ENCODE measurements at places on chromosomes 3 and 15.

DNA sequence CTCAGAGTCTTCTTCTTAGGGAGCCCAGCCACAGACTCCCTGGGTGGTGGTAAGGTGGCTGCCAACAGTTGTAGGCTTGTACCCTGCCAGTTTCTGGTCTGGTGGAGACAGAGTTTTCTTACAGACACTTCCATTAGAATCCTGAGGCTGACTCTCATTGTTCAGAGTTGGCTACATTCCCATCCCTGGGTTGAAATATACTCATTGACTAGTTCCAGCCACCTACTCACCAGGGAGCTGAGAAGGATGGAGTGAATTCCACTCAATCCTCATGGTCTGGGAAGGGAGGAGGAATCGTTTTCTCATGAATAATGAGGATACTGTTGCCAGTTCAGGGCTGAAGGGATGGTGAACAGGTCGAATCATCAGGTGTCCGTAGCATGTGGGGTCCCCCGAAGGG, 226.5 kb upstream of the PROK2 start:
- DNase-seq: no peak

DNA sequence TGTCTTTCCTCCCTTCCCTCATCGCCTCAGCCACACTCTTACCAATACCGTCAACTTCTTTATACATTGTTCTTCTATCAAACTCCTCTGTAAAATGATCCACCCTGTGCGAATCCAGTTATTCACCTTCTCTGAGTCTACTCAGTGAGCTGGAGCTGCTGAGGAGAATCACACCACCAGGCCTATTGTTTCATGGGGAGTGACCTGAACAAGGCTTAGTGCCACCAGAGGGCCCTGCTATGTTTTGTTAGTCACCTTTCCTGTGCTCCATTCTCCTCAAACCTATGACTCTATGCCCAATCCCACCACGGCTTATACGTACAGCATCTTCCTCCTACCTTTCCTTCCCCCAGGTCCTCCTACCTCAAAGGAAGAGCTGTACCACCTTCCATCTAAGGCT, 50.4 kb upstream of the MED12L start:
- DNase-seq: no peak

GRCh38 chr3:73808862-73809509, 184.2 kb upstream of the PDZRN3 start:
- no peak for DNase-seq

- no peak for DNase-seq
These were observed 91.1 kb downstream of the LINGO1 start for GRCh38 chr15:77541421-77542181.

- DNase-seq: no peak
These were observed 123.6 kb downstream of the ZNF609 start for GRCh38 chr15:64583983-64584382.

- no peak for DNase-seq
These were observed 145.1 kb downstream of the TP63 start for GRCh38 chr3:189776149-189776824.

DNA sequence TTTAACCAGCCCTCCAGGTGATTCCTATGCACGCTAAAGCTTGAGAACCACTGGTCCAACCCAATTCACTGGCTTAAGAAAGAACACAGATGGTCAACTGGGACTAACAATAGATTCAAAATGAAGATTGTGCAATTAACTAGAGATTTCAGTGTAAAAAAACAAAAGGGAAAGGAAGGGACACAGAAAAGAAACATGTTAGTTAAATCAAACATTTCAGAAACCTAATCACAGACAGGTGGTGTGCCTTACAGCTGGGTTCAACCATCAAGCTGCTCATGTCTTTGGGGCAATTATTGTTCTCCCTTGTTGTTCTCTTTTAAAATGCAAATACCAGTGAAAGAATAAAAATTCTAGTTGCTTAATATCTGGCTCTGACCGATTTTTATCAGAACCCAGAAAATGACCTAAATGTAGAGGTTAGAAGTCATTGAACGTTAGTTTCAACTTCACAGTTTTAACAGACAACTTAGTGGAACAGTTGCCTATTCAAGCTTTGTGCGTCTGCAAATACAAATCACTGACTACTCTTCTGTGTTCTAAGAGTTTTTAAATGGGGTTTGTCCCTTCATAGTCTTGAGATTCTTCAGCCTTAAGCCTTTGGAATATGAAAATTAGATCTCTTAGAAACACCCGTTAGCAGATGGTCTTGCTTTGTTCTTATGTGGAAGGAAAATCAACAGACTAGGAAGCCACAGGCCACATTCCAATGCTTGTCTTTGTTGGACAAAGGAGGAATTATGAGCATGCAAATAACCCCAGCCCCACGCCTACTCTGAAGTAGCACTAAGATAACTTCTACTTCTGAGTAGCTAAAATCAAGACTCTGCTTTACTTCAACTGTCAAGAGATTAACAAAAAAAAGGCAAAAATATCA, 223.4 kb downstream of the ATP8B4 start:
- no peak for DNase-seq

GRCh38 chr3:56321892-56322291, 146.4 kb downstream of the ERC2 start:
- no peak for DNase-seq

GRCh38 chr3:107994181-107994580, 96.7 kb downstream of the CD47 start:
- no peak for DNase-seq

DNA sequence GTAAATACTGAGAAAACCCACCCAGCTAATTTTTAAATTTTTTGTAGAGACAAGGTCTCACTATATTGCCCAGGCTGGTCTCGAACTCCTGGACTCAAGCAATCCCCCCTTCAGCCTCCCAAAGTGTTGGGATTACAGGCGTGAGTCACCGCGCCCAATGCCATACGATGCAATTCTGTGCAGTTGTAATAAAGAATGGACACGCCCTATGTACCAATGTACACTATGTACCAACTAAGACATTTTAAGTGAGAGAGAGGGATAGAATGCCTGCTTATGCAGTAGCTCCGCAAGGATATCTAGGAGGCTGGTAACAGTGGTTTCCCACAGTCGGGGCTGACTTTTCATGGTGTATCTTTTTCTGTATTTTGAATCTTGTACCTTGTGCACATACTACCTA, 14.6 kb downstream of the ZNF710 start:
- no peak for DNase-seq

- no peak for DNase-seq
These were observed 3.6 kb downstream of the CADM2 start for GRCh38 chr3:84962415-84962814.

DNA sequence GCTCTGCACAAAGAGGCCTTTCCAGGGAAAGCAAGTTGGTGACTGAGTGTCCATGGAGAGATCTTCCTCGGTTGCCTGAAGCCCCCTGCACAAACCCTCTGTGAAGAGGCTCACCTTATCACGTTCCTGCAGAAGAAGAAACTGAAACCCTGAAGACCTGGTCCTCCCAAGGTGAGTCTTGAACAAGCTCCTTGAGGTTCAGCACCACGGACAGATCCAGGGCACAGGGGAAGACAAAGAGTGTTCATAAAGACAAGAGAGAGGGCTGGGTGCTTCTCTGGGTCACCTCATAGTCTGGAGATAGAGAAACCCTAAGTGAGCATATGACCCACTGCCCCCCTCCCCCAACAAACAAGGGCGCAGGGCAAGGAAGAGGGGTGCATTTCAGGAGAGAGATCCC, 21.7 kb upstream of the TBC1D21 start:
- DNase-seq: peak; percentile 6
